ENCODE measurements at places on chromosomes 6 and 20.

GRCh38 chr6:89430201-89430962 is 2.6 kb upstream of the ANKRD6 start:
- no peak overlapping the region for H3K27ac ChIP-seq
- no peak overlapping the region for H3K4me3 ChIP-seq
- peaks cover 14% of the 10 kb centered on the region for H3K4me1 ChIP-seq

DNA sequence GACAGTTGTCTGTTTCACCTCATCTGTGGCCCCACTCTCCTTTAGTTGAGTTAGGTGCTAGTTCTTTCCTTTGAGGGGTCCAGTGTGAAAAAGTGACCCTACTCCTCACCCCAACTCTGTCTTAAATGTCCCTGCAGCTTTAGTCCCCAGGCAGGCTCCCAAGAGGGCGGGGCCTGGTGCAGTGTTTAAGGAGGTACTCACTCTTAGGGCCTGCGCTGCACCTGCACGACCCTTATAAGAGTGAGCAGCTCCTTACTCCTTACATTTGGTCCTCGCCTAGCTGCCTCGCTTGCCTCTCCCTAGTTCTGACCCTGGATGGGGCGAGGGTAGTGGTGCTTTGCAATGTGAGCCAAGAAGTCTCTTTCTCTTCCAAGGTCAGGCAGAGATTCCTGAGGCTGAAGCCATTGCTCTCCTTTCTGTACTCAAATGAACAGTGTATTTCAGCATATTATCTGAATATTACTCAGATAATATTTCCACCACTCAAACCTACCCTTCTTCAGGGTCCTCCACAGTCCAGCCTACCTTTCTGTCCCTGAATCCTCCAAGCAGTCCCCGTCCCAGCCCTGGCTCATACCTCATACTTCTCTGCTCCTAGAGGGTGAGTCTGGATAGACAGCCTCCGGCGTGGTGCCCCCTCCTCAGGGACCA is 11.9 kb upstream of the VEGFA start:
- H3K27ac ChIP-seq: no peak overlapping the region
- peaks cover 5% of the 10 kb centered on the region for H3K27me3 ChIP-seq
- no peaks in the 10 kb centered on the region for H3K36me3 ChIP-seq
- DNase-seq: no peak
- no peaks in the 10 kb centered on the region for H3K4me1 ChIP-seq

- H3K27me3 ChIP-seq: no peaks in the 10 kb centered on the region
- H3K4me3 ChIP-seq: no peak overlapping the region
- H3K4me1 ChIP-seq: peaks cover 40% of the 10 kb centered on the region
- peak overlapping the region; percentile 48 for H3K27ac ChIP-seq
- peaks cover 67% of the 10 kb centered on the region for H3K36me3 ChIP-seq
These were observed 24.8 kb downstream of the RNF146 start for GRCh38 chr6:127291495-127291894.

GRCh38 chr6:26414281-26414680 is 12.2 kb downstream of the BTN3A1 start:
- peaks cover 4% of the 10 kb centered on the region for H3K4me1 ChIP-seq
- DNase-seq: no peak

- H3K4me3 ChIP-seq: no peak overlapping the region
- no peaks in the 10 kb centered on the region for H3K27me3 ChIP-seq
- no peaks in the 10 kb centered on the region for H3K4me1 ChIP-seq
- H3K27ac ChIP-seq: no peak overlapping the region
- no peak for DNase-seq
These were observed 263.7 kb downstream of the TBX18 start for GRCh38 chr6:84500726-84501125.

- DNase-seq: no peak
- no peaks in the 10 kb centered on the region for H3K4me1 ChIP-seq
- no peaks in the 10 kb centered on the region for H3K36me3 ChIP-seq
These were observed 64.8 kb upstream of the POU3F2 start for GRCh38 chr6:98769546-98769945.

DNA sequence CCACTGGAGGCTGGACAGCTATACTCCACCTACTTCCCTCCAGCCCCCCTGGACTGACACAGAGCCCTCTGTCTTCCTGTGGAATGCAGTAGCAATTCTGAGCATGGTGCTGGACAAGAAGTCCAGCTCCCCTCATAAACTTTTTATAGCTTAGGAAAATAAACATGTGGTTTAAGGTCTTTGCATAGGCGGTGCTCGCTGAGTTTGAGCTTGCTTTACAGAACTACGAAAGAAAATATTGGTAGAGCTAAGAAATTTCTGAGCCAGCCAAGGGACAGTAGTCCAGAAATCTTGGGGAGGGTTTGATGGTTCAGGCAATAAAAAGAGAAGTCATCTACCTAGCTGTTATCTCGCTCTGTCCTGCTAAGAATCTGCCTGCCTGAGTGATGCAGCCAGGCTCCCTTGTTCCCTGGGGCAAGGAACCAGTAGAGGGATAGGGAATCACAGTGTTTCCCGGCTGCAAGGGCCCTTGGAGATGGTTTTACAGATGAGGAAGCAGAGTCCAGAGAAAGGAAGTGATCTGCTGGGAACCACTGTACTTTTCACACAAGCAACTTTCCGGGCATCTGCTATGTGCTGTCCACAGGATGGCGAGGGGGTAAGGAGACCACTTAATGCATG is 343.4 kb downstream of the CDC5L start:
- H3K4me3 ChIP-seq: no peak overlapping the region
- peaks cover 2% of the 10 kb centered on the region for H3K27me3 ChIP-seq
- DNase-seq: no peak
- peaks cover 5% of the 10 kb centered on the region for H3K4me1 ChIP-seq
- H3K27ac ChIP-seq: no peak overlapping the region
- no peaks in the 10 kb centered on the region for H3K36me3 ChIP-seq

DNA sequence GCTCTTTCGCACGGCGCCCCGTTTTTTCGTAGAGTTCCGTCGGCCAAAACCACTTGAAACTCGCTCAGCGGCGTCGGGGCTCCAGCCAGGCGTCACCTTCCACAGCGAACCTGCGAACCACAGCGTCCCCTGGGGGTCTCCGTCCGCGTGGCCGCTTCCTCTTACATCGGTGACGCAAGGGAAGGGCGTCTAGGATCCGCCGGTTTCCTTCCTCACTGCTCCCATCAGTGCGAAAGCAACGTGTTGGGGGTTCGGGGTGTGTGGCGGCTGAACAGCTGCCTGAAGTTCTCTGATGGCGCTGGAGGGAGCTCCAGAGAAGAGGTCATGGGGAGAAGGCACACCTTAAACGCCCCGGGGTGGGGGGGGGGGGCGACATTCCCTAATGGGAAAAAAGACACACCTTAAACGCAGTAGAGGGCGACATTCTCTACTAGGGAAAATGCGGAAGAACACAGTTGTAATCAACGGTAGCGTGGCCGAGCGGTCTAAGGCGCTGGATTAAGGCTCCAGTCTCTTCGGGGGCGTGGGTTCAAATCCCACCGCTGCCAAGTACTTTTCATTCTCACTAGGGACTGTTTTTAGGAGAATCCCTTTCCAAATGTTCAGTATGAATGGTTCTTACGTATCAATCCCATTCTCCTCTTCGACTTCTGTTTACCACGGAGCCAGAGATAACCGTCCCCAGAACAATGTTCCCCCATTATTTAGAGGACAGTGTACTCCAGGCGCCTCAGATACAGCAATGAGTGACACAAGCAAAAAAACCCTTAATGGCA is 16.4 kb downstream of the ZNF311 start:
- H3K27me3 ChIP-seq: peaks cover 29% of the 10 kb centered on the region
- peak overlapping the region; percentile 79 for H3K4me3 ChIP-seq
- H3K27ac ChIP-seq: no peak overlapping the region
- H3K36me3 ChIP-seq: no peaks in the 10 kb centered on the region

DNA sequence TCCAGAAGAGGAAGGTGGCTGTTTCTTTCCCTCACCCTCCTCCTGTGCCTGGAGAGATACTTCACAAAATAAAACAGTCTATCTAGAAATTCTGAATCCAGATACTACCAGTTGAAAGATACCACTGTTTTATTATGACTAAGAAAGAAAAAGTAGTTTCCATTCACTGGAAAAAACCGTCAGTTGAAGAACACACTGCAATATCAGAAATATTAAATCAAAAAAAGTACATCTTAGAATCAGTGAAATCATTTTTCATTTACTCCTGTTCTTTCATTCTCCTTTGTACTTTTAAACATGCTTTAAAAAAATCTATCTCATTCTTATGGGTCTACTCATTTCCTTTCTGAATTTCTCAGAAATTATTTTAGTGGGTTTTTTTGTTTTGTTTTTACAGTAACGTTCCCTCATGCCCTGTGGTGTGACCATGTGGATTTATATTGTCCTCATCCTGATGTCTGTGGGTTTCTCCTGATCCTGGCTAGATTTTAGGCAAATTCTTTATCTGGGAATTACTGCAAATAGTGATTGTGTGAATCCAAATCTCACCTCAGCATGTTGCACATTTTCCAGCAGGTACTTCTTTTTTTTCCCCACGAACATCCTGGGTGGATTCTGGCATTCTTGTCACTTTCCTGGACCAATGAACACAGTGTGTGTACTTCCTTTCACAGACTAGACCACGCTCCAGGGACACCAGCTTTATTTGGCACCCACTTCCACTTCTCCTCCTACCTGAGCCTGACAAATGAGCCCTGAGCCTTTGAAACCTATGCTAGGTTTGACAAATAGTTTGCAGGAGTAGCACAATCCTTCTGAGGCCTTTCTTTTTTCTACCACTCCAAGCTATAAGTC is 114.0 kb upstream of the LAMP5 start:
- H3K27me3 ChIP-seq: no peaks in the 10 kb centered on the region
- no peak for DNase-seq
- H3K36me3 ChIP-seq: no peaks in the 10 kb centered on the region

DNA sequence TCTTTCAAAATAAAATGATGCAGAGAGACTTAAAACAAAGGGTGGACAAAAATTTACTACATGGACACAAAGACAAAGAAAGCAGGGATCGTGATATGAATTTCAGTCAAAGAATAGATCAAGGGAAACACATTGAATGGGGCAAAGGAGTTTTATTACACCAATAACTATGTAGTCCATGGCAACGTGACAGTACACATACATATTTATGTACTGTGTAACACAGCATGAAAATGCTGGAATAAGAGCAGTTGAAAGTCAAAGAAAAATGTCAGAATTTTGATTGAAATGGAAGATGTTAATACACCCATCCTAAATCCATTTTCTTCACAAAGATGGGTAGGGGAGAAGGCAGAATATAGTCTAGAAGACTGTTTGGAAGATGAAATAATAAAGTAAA is 9.4 kb upstream of the RIN2 start:
- no peak overlapping the region for H3K4me3 ChIP-seq
- no peak overlapping the region for H3K27ac ChIP-seq
- no peaks in the 10 kb centered on the region for H3K4me1 ChIP-seq
- no peak for DNase-seq
- no peaks in the 10 kb centered on the region for H3K27me3 ChIP-seq
- H3K36me3 ChIP-seq: no peaks in the 10 kb centered on the region

DNA sequence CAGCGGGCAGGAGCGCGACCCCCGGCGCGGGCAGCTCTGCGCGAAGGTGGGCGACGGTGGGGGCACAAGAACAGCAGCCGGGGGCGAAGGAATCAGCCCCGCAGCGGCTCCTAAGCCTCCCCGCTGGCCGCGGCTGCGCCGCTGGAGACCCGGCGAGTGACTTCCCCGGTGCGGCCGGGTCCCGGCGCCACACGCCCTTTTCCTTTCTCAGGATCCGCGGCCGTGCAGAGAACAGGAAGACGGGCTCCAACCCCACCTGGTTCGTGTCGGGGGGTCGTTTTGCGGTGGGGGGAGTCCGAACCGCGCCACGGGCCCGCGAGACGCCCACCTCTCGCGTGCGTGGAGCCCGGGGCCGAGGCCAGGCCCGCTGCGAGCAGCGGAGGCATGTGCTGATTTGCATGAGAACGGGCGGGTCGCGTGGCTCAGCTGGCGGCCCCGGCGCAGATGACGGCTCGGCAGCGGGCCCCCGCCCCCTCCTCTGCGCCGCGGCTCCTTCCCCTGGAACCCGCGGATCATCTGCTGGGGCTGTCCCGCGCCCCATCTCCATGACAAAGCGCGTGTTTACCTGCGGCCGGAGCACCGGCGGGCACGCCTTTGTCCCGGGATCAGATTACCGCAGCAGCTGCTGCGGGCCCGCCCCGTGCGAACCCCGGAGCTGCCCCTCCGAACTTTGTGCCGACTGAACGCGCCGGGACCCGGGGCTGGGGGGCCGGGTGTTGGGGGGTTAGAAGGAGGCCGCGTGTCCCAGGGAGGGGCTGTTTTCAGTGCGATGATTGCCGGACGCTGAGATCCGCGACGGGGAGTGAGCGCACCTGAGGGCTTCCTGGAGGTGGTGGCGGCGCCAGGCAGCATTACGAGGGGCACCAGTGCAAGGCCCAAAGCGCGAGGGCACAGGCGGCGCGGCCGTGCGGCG is 4.9 kb upstream of the DLL1 start:
- H3K36me3 ChIP-seq: peaks cover 3% of the 10 kb centered on the region
- H3K4me3 ChIP-seq: peak overlapping the region; percentile 64
- DNase-seq: no peak
- peaks cover 14% of the 10 kb centered on the region for H3K4me1 ChIP-seq
- H3K27ac ChIP-seq: no peak overlapping the region
- H3K27me3 ChIP-seq: peaks cover 72% of the 10 kb centered on the region

GRCh38 chr20:25177890-25178321 is 17.6 kb upstream of the ENTPD6 start:
- no peak overlapping the region for H3K27ac ChIP-seq
- H3K4me1 ChIP-seq: peaks cover 3% of the 10 kb centered on the region
- peaks cover 7% of the 10 kb centered on the region for H3K27me3 ChIP-seq

DNA sequence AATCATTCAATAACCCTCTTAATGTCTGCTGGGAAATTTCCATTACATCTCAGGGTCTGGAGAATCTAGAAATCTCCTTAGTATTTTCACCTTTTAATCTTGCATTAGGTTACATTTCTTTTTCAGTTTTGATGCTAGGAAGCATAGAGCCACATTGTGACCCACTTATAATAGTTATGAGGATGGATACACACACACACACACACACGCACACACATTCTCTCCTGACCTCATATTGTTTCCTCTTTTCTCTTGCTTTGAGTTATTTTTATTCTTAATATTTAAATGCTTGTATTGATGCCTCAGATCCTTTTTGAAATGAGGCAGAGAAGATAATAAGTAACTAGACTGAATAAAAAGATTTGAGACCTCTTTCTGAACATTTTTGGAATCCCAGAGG is 128.4 kb downstream of the KLHL32 start:
- H3K4me1 ChIP-seq: peaks cover 13% of the 10 kb centered on the region
- H3K27me3 ChIP-seq: peaks cover 6% of the 10 kb centered on the region
- no peak overlapping the region for H3K27ac ChIP-seq
- H3K4me3 ChIP-seq: no peak overlapping the region
- no peaks in the 10 kb centered on the region for H3K36me3 ChIP-seq

DNA sequence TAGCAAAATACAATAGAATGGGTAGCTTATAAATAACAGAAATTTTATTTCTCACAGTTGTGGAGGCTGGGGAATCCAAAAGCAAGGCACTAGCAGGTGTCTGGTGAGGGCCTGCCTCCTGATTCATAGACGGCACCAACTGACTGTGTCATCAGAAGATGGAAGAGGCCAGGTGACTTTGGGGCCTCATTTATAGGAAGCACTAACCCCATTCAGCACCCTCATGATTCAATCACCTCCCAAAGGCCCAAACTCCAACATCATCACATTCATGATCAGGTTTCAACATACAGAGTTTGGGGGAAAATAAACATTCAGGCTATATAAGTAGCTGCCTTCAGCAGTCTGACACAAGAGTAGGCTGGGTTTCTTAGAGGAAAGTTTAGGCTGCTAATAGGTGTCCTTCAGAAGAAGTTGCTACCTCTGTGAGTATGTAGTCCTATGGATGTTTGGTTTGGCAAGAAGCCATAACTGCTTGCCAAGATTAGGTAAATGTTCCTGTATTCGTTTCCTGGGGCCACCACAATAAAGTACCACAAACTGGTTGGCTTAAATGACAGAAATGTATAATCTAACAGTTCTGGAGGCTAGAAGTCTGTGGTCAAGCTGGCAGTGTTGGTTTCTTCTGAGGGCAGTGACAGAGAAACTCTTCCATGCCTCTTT is 48.8 kb downstream of the NT5E start:
- H3K36me3 ChIP-seq: peaks cover 41% of the 10 kb centered on the region
- peaks cover 4% of the 10 kb centered on the region for H3K4me1 ChIP-seq
- H3K4me3 ChIP-seq: no peak overlapping the region
- no peak for DNase-seq
- H3K27ac ChIP-seq: no peak overlapping the region

Measured in activated T-helper 2 cell treated with anti-CD3 and anti-CD28 coated beads, Interferon-gamma antibody, Interleukin-2, Interleukin-4, amounts not matched to agents 10 μg/mL and 5 μg/mL and 100 μg/mL, durations not matched to agents 14 hours and 24 hours and 36 hours (primary cell).